ENCODE measurements at places on chromosomes 16 and 17.

- peak; percentile 79 for DNase-seq
These were observed 30.2 kb upstream of the CPPED1 start for GRCh38 chr16:12833926-12834325.

DNA sequence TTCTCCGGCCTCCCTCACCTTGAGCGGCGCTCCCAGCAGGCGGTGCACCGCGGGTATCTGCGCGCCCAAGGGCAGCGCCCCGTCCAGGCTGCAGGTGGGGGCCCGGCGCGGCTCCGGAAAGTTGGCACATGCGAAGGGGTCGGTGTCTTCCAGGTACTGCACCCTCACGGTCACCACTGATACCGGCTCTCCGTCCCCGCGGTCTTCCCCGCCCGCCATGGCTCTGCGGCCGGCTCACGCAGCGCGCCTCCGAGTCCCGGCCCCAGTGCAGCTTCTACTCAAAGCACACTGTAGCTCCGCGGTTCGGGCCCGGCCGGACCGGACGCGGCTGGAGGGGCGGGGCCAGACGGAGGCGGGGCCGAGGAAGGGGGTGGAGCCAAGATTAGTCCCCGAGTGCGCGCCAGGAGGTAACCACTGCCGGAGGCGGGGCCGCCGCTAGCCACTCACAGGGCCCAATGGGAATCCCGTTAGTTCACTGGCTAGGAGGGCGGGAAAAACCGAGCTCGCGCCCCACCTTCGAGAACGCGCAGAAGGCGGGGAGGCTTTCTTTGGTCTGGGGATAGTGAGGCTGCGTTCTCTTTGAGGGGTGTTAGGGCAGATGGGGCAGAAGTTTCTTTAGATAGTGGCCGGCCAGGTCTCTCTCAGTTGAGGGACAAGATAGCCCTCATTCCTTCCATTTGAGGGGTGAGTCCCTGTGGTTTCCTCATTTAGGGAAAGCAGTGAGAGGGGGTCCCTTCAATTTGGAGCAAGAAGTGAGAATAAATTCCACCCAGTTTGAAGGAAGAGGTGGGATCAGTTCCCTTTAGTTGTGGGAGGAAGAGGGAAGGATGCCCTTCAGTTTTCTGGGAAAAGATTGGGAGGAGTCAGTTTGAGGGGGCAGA is at the start of gene FHOD1:
Gene FHOD1 (minus strand): TSS at position 290 of the 881 bp plus-strand sequence. CDS start 71 bp downstream, at position 219.
- DNase-seq: peak; percentile 99

DNA sequence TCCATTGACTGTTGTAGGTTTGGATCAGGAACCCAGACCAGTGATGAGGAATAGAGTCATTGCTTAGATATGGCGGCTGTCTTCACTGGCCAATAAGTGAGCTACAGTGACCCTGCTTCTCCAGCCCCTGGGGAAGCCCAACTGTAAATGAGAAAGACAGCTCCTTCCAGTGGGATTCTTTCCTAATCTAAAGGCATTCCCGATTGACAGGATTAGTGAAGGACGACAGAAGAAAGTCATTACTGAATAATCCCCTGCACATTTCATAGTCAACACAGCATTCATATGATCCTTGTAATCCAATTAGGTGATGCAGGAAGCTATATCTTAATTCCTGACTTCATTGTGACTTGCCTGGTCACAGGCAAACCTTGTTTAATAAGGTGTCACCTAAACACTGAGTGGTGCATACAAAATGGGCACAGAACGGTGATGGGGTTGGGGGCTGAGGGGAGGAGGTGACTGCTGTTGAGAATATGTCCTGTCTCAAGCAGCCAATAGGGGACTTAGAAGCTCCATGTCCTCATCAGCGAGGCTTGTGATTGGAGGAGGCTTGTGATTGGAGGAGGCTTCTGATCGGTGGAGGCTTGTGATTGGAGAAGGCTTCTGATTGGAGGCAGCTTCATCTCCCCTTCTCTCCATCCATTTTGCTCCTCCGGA is 242.6 kb downstream of the XYLT1 start:
- no peak for DNase-seq

- no peak for DNase-seq
These were observed 30.4 kb upstream of the PITPNA start for GRCh38 chr17:1592751-1593629.

DNA sequence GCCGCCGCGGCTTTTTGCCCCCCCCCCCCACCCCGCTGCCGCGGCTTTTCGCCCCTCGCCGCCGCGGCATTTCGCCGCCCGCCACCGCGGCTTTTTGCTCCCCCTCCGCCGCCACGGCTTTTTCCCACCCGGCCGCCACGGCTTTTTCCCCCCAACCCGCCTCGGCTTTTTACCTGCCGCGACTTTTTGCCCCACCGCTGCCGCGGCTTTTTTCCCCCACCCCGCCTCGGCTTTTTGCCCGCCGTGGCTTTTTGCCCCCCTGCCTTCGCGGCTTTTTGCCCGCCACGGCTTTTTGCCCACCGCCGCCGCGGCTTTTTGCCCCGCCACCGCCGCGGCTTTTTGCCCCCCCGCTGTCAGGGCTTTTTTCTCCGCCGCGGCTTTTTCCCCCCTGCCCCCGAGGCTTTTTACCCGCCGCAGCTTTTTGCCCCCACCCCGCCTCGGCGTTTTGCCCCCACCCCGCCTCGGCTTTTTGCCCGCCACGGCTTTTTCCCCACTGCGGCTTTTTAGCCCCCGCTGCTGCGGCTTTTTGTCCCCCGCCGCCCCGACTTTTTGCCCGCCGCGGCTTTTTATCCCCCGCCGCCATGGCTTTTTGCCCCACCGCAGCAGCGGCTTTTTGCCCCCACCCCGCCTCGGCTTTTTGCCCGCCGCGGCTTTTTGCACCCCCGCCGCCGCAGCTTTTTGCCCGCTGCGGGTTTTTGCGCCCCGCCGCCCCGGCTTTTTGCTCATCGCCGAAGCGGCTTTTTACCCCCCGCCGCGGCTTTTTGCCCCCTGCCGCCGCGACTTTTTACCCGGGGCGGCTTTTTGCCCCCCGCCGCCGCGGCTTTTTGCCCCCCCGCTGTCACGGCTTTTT is 527.8 kb upstream of the WSB1 start:
- peak; percentile 19 for DNase-seq

DNA sequence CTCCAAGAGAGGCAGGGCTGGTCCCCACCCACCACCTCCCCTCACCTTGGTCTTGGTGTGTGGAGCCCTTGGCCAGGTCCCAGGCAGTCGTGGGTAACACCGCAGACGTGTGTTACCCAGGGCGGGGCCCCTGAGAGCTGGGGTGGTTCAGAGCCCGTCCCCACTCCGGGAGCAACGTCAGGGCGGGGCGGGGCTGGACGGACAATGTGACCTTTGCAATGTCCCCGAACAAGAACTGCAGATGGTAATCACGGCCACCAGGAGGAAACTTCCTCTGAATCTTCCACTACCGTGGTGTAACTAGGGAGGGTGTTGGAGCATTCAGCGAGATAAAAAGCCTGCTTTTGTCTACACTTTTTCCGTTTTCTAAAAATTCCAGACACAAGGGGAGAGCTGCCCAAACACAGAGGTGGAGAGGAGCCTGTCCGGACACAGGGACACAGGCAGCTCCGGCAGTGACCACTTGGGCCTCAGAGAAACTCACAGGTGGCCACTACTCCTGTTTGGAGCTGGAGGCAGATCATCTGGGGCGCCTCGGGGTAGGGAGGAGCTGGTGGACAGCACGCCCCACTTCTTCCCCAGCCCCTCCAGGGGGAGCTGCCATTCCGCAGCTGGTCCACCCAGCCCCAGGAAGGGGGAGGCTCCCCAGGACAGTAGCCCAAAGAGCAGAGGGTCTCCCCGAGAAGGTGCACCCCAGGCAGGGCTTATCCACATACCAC is 14.2 kb upstream of the SLC38A10 start:
- DNase-seq: no peak

DNA sequence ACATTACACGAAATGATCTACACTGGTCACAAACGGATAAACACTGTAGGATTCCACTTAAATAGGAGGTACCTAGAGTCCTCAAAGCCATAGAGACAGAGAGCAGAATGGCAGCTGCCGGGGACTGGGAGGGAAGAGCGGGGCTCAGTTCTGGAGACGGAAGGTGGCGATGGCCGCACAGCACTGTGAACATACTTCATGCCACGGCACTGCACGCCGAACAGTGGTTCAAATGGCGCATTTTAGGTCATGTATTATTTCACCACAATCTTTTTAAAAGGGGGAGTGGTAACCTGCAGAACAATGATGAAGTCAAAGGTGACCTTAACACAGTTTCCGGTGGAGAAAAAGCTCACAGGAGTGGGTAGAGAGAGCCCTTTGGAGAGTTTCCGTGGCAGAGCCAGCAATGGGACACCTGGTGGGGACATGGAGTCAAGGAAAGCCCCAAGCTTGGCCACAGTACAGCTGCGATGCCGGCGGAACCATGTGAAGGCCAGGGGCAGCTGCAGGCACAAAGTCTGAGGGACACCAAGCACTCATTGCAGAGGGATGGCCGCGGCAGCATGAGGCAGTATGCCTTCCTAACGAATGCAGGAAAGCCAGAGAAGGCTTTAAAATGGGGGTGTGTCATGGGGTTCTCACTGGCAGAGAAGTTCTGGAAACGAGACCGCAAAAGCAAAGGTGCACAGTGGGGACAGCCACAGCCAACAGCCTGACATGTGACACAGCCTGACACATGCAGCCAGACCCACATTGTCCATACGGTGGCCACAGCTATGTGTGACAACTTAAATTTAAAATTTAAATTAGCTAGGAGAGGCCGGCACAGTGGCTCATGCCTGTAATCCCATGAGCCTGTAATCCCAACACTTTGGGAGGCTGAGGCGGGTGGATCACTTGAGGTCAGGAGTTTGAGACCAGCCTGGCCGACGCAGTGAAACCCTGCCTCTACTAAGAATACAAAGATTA is 7.3 kb downstream of the FLCN start:
- no peak for DNase-seq

DNA sequence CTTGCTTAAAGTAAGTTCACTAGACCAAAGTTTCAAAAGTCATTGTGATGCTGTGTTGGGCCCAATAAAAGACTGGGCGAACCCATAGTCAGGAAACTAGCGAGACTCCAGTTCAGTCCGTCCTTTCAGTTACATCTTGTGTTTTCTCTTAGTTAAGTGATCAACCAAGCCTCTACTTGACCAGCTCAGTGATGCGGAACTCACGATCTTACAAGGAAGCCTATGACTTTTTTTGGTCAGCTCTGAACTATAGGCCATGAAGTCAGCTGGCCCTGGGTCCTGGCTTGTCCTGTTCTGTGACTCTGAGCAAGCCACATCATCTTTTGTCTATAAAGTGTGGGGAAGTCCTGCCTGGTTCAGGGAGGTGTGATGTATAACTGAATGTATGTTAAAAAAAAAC is 21.7 kb upstream of the WSCD1 start:
- DNase-seq: no peak

GRCh38 chr17:48841395-48841831 is 10.6 kb downstream of the CALCOCO2 start:
- no peak for DNase-seq

DNA sequence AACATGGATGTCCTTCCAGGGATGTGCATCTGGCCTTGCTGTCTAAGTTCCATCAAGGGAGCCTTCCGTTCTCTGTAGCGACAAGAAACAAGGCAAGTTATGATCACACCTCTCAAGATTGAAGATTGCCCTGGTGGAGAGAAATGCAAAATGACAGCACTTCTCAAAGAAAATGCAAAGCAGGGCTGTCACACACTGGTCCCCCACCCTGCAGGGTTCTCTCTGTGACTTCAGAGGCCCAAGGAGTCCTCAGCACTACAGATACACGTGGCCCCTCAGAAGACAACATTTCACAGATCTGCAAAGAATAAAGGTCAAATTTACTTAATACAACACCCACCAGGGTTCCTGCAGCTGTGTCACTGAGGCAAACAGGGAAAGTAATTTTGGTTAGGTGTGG is 60.7 kb upstream of the TEX2 start:
- DNase-seq: no peak

DNA sequence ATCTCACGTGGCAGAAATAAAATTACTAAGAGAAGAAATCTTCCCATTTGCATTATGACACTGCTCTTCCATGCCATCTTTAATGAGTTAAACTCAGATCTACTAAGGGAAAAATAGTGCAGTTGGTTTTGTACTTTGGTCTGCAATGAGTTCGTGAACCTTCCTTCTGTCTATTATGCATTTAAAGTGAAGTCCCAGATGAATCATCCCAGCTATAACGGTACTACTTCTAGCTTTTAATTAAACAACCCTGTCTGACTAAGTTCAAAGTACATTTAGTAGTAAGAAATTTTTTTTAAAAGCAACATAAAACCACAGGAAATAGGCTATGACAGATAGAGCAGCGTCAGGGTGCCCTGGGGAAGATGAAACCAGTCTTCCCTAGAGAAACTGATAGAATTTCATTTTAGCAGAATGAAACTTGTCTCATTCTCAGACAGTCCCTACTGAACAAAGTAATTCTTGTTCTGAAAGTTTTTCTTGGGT is 1.8 kb downstream of the TMIGD1 start:
- DNase-seq: no peak

GRCh38 chr17:37743875-37744632 is 805 bp downstream of the HNF1B start:
- DNase-seq: no peak

GRCh38 chr17:2380226-2380922 is 20.5 kb downstream of the MNT start:
- DNase-seq: no peak

GRCh38 chr17:7886227-7887037 is 2.2 kb upstream of the CHD3 start:
- DNase-seq: no peak

DNA sequence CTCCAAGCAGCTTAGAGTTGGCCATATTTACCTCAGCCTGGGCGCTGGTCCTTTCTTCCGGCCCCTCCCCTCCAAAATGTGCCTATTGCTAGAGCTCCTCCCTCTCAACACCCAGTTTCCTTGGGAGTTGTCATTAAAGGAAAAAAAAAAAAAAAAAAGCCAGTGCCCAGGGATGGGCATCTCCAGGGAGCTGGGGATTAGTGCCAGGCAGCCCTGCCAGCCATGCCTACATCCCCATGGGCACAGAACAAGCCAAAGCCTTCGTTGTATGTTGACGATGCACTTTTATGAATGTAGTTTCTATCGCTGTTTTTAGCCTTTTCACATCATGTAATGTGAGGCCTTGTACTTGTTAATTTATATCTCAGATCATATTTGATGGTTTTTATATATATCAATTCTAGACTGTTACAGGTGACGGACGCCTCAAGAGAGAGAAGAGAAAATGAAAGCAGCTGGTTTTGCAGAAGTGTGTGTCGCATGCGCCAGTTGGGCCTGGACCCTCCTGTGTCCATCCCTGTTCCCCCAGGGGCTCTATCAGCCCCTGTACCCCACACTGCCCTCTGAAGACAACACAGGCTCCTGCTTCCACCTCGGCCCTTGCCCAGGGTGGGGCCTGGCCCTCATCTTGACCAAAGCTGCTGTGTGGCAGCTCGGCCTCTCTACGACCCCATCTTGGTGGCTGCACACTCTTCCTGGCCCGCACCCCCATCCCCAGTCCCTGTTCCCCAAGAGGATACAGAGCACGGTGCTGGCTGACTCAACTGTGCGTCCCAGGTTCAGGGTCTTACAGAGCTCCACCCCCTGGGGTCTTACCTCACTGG is 4.8 kb downstream of the LIMD2 start:
- no peak for DNase-seq

Measured in RWPE2 (cell line).